ENCODE measurements at places on chromosomes 11 and 22.

- DNase-seq = no peak
Measured at GRCh38 chr11:59157433-59157832, 14.5 kb upstream of the DTX4 start.

- DNase-seq = no peak
Measured at GRCh38 chr11:34749666-34750659, 129.1 kb downstream of the EHF start.

- DNase-seq = no peak
Measured at GRCh38 chr22:35677460-35678187, 29.4 kb downstream of the APOL6 start.

GRCh38 chr11:2558861-2559526 is 114.2 kb downstream of the KCNQ1 start:
- DNase-seq = no peak

- no peak for DNase-seq
Measured at GRCh38 chr11:85826116-85826855, 15.3 kb upstream of the SYTL2 start.

GRCh38 chr22:50529897-50530579 is at the start of gene TYMP:
Gene TYMP, minus strand, starts transcription at chr22:50530012. Its CDS starts 303 bp downstream, at chr22:50529709.
- DNase-seq = no peak

GRCh38 chr22:37254867-37255233 is 10.8 kb upstream of the RAC2 start:
- DNase-seq = no peak

DNA sequence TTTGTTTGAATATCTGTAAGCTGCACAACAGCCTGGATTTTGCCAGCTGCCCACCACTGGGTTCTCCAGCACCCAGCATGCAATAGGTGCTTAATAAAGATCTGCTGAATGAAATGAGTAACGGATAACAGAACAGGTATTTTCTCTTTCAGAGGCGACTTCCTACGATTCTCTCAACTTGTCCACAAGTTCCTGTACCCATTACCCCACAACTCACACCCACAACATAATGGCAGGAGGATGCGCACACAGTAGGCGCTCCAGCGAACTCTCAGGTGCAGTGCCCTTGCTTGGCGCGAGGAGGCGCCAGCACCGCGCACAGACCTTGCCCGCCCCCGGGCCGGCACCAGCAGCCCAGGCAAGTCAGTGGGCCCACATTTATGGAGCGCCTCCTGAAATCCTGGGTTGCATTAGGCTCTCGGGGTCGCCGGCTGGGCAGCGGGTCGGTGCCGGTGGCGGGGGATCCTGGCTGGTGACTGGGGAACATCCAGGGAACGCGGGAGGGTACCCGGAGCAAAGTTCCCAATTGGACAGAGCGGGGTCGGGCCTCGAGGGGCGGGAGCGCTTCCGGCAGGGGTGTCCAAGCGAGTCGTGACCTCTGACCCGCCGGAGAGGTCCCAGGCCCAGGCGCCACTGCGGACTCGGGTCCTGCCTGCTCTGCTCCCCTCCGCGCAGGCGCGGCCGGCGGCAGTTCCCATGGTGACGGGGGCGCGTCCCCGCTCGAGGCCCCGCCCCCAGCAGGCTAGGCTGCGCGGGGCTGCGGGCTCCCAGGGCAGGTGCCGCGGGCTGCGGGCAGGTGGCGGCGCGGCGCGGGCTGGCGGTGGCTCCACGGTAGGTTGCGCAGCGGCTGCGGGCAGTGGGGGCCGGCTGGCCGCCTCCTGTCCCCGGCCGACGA is at the start of gene KIAA1671:
Gene KIAA1671 (plus strand): TSS at position 775 of the 895 bp plus-strand sequence. CDS start 75,284 bp downstream, outside the sequence.
- DNase-seq = peak; percentile 78

- DNase-seq = no peak
Measured at GRCh38 chr11:11505190-11505589, 116.6 kb downstream of the GALNT18 start.

GRCh38 chr22:17112491-17113042 is 8.6 kb downstream of the TMEM121B start:
- DNase-seq = no peak

DNA sequence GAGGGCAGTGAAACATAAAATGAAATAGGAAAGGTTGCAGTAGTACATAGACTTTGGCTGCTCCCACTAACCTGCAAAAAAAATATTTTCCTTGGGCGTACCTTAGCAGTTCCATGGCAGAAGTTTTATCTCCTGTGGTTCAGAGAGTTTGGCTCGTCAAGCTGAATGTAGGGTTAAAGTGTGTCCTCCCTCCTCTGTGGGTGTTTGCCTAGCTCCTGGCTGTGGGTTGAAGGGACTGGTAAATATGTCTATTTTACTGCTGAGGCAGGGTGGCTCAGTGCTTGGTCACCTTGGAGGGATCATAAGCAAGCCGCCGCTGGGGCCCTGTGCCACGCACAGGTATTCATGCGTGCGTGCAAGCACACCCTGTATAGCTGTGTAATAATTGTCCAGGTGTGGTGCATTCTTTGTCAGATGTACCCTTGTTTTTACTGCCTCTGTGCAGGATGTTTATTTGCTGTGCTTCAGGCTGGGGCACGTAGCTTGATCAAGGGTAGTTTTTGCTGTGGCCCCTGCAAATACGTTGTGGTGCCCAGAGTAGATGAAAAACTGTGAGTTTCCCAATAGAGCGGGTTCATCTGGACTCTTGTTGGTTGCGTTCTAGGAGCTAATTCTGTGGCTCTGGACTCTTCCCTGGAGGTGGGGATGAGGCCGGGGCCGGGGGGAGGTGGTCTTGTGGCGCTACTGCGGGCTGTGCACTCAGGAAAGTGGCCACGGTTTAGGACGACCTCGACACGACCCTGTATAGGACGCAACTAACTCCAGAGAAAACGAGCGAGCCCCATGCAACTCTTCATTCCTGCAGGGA is 732 bp upstream of the SORL1 start:
- no peak for DNase-seq
